ENCODE measurements at places on chromosomes 4 and X. TPM values are rescaled to one million over a fixed set of nuclear protein-coding genes. Genes with fewer than 3 reads are reported as not detected.

The CLNK gene
- total RNA-seq, result not detected

The RIBC1 gene
- total RNA-seq, result 0.13 TPM

The SPANXD gene
- total RNA-seq, result not detected

The USP17L22 gene
- not detected for total RNA-seq

The AVPR2 gene
- 1.9 TPM for total RNA-seq

The GYPB gene
- total RNA-seq, result not detected
